ENCODE measurements at places on chromosomes 16 and 17.

DNA sequence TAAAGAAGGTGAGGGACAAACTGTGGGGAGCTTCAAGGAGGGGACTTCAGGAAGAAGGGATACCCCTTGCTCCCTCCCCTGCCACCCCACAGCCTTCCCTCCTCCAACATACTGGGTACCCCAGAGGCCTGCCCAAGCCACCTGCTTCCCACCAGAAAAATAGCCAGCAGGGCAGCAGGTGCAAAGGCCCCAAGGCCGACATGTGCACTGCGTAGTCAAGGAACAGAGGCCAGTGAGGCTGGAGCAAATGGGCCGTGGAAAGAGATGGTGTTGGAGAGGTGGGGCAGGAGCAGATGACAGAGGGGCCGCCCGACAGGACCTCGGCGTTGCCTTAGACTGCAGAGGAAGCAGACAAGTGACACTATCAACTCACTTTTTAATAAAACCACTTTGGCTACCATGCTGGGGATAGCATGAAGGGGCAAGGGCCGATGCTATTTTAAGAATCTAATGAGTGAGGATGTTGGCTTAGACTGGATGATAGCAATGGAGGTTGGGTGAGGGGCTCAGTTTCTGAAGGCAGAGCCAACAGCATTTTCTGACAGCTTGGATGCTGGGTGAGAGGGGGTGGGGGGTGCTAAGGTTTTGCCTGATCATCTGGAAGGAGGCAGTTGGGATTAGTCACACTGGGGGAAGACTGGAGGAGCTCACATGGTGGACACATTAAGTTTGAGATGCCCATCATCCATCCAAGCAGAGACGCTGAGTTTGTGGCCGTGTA is 72.8 kb upstream of the TOB1 start:
- peak; percentile 47 for DNase-seq

DNA sequence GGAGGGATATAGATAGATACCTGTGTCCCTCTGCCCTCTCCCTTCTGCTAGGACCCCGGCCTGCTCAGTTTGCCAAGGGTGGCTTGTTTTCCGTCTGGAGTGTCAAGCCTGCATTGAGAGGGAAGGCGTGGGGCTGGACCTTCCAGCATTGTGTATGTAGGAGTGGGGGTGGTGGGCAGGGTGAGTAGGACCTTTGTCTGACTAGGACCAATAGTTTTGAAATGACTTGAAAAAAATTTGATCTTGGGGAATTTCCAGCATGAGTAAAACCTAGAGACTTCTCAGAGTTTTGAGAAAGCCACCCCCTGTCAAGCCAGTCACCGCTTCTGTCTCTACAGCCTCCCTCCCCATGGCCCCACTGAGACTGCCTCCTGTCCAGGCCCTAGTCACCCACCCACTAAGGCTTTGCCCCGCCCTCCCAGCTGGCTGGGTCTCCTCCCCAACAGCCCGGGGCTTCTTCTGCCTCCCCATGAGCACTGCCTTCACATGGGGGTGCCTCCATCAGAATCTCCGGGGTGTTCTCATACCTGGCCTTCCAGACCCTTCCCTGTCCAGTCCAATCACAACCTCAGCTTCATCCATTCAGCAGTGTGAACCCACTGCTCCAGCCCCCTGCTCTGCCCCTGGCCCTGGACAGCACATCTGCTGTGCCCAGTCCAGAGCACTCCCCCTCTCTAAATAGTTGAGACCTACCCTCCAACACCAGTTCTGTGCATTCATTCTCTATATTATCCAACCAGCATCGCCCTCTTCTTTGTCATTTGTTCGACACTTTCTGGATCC is 207.0 kb downstream of the MSI2 start:
- DNase-seq = peak; percentile 74

- no peak for DNase-seq
Observed at GRCh38 chr16:12296406-12296805, 319.9 kb downstream of the SNX29 start.

DNA sequence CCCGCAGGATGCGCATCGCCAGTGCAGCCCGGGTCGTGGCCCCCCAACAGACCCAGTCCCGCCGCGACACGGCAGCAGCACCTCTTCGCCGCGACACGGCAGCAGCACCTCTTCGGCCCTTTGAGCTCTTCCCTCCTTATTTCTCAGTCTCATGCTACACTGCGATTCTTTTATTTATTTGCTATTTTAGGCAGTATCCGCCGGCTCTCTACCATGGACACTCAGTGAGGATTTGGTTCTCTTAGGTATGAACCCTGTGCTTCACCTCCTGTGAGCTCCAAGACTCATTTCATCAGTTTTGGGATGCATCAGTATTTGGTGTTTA is 8.3 kb upstream of the MAP2K3 start:
- DNase-seq = no peak

- no peak for DNase-seq
Observed at GRCh38 chr16:29736764-29737163, 9.0 kb downstream of the C16orf54 start.

DNA sequence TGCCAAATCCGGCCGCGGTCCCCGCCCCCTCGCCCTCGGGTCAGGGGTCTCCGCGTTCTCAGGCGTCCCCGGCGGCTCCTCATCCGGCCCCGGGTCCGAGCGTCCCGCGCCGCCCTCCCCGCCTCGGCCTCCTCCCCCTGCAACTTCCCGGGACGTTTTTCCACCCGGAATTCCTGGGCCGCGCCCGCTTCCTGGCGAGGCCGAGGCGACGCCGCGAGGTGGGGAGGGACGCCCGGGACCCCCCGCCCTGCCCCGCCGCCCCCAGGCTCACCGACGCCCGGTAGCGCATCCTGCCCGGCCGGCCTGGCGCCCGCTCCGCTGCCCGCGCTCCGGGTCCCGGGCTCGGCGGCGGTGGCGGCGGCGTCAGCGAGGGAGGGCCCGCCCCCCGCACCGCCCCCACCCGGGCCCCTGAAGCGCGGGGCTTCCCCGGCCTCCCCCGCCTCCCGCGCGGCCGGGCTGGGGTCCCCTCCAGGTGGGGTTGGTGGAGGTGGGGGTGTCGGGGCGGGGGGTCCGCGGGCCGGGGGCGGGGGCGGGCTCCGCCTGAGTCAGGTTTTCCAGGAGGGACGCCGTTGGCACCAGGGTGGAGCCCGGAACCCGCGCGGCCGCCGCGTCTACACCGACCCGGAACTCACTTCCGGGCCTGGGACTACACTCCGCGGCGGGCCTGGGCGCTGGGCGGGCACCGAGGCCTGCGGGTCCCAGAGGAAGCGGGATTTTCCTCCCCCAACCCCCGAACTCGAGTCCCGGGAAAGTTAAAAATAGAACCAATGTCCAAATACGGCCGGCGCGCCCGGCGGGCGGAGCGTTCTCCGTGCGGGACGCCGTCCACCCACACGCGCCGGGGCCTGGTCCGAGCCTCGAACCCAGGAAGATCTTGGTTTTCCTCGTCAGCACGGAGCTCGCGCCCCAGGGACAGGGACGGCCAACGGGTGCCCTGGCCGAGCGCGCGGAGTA is 6.8 kb downstream of the MYO1C start:
- DNase-seq = peak; percentile 50

- no peak for DNase-seq
Observed at GRCh38 chr17:60557805-60558204, 31.8 kb upstream of the APPBP2 start.

DNA sequence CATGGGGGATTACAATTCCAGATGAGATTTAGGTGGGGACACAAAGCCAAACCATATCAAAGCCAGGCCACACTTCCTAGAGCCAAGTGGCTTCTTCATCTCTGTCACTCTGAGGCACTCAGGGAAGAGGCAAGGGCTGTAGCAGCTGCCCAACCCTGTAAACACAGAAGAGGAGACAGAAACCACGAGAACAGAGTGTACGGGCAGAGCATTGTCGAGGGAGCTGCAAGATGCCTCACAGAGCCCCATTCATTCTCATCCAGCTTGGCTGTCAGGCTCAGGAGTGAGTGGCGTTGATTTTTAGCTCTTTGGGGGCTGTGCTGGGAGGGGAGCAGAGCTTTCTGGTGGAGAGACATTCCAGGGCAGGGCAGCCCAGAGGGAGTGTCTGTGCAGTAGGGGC is 117.2 kb upstream of the SALL1 start:
- DNase-seq = no peak
